CD4-positive, alpha-beta T cell treated with Interleukin-17A for 4 hours (primary cell): ENCODE measurements at places on chromosomes 1 and 21.

DNA sequence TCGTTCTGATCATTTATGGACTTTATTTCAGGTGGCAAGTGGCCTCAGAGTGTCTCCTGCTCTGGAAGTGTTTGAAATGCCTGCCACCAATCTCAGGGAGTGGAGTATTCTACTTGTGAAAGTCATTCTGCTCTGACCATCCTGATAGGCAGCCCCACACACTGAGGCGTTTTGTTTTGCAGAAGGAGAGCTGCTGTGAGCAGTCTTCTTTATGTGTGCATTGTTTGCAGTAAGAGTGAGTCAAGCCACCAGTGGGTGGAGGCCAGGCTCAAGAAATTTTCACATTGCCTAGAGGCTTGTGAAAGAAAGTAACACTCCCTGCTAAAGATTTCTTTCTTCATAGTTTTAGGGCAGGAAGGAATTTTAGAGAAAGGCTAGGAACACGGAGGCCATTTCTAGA, 204.4 kb downstream of the SLC35F3 start:
- no peak for DNase-seq

DNA sequence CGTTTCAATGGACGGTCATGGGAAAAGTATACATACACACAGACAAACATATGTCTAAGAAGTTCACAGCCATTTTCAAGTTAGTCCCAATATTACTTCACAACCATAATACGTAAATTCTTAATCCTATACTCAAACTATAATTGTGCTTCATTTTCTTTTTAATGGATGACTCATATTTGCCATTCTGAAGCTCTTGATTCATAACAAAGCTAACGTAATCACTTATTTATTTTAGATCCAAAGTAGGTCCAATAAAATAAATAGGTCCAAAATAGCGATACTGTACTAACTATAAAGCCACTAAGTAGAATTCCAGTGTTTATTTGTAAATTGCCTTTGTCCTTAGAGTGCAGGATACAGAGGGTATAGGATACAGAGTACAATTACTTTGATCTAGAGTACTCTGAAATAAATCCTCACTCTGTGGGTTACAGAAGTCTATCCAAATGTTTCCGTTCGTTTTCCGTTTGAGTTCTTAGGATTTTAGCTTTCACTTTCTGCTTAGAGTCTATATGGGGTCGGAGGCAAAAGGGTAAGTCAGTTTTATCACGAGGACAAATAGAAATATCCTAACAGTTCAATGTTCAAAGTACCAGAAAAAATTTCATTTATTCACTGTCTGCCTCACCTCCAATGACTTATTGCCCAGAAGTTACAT, 8.8 kb upstream of the C1orf115 start:
- DNase-seq = no peak

DNA sequence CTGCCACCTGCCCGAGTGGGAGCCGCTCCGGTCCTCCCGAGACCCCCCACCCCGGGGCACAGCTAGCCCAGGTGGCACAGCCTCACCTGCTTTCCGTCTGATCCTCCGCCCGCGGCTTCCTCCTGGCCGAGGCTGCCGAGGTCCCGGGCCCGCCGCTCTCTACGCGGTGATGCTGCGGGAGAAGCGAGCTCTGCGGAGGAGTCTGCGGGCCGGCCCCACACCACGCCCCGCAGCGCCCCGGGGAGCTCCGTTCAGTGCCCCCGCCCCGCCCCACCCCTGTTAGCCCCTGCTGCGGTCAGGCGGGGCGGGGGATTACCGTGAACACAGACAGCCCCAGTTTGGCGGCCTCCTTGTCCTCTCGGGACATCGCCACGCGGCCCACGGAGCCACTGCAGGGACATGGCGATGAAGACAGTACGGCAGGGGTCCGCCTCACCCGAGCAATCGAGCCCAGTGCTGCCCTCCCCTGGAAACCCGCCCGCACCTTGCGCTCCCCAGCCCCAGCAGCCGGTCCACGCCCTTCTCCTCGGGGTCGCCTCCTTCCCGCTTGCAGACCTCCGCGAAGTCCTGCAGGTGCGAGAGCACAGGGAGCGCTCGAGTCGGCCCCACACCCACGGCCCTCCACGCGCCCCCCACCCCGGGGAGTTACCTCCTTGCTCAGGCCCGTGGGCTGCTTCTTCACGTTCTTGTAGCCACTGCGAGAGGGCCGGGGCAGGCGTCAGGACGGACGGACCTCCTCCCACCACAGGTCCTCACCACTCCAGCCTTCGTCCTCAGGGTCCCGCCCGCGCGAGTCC, 933 bp downstream of the C1orf35 start:
- DNase-seq = peak; percentile 68

DNA sequence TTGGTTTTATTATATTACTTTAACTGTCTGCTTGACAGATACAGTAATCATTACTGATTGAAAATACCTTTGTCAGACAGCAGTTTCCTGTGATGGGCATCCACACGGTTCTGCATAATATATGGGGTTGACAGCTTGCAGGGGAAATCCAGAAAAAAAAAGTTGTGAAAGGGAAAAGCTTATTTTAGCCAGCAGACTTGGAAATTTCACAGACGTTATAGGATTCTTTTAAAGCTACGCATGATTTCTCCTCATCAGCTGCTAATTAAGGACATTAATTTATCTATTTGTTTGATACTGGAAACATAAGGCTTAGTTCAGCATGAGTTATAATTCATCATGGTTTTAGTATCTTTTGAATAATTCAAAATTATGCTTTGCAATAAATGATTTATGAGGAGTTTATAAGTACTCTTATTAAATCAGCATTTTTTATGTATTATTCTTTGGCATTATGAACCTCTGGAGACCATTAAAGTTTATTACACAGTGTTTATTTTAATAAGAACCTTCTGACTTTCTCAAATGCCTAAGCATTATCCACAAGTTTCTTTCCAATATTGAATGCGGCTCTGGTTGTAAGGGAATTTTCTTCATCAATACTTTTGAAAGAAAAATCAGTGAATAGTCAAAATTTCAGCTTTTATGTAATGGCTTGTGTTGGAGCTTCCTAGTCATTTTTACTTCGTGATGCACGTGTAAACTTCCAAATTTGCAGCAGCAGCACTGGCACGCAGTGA, 235.3 kb upstream of the KCNK2 start:
- DNase-seq = no peak

DNA sequence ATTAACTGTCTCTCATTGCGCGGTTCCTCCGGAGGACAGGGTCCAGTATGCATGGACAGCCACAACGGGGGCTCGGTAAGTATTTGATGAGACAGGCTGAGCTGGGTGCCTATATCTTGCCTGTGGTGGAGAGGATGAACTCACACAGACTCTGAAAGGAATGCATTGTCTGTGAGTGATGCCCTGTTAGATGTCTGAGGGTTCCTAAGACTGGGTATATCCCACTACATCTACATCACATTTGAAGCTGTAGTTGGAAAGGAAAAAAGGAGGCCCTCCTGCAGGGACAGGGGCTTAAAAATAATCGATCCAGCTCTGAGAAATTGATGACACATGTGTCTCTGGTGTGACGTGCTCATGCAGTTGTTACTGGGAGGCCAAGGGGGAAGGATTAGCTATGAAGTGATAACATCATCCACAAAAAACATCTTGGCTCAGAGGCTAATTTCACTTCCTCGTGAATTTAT, 1.9 kb downstream of the ADARB1 start:
- peak; percentile 18 for DNase-seq

- no peak for DNase-seq
These were observed 4.6 kb upstream of the WNT2B start for GRCh38 chr1:112504001-112504660.

DNA sequence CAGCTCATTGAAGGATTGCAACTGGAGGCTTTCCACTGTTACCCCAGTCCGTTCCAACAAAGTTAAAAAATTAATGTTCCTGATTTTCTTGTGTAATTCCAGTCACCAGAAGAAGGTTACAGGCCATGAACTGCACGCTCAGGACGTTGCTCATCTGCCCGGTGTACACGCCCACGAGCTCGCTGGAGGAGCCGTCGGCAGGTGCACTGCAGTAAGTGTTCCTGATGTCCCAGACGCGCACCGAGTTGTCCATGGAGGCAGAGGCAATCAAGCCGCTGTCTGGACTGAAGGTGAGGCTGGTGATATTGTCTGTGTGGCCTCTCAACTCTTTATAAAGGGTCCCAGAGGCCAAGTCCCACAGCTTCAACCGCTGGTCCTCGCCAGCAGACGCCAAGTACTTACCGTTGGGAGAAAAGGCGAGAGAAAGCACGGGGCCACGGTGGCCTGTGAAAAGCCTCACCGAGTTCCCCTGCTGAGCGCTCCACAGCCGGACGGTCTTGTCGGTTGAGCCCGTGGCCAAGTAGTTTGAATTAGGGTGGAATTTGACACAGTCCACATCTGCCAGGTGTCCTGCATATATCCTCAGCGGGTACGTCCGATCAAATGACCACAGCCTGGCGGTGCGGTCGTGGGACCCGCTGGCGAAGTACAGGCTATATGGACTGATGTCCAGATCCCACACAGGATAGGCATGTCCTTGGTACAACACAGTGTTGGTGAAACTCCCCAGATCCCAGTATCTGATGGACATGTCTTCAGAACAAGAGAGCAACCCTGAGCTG, 31.5 kb downstream of the TAF5L start:
- DNase-seq = no peak

- DNase-seq = no peak
These were observed 150.5 kb downstream of the LRIG2 start for GRCh38 chr1:113223546-113223945.

- no peak for DNase-seq
These were observed 39.3 kb downstream of the MAGI3 start for GRCh38 chr1:113429461-113430153.

- no peak for DNase-seq
These were observed 17.5 kb upstream of the ZFP69B start for GRCh38 chr1:40432644-40433390.

- DNase-seq = no peak
These were observed 99.6 kb downstream of the EIF4G3 start for GRCh38 chr1:21077085-21077484.
